Fibroblast of skin of left biceps (primary cell): ENCODE measurements at places on chromosomes 11 and 22.

GRCh38 chr11:61922539-61922938, 5.2 kb upstream of the RAB3IL1 start:
- DNase-seq: peak; percentile 77

DNA sequence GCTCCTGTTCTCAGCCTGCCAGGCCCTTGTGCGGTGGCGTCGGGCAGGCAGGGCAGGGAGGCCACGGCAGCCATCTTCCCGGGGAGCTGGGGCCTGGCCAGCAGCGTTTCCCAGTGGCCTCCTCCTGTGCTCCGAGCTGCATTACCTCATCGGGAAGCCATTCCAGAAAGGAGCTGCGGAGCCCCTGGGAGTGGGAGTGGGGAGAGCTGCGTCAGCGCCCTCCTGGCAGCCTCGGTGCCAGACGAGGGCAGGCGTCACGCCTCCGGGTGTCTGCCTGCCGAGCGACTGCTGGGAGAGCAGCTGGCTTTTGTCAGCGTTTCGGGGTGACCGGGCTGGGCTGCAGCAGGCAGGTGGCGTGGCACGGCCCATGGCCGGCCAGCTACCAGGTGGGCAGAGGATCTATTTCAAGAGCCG, 30.9 kb upstream of the WNT7B start:
- DNase-seq: peak; percentile 82

DNA sequence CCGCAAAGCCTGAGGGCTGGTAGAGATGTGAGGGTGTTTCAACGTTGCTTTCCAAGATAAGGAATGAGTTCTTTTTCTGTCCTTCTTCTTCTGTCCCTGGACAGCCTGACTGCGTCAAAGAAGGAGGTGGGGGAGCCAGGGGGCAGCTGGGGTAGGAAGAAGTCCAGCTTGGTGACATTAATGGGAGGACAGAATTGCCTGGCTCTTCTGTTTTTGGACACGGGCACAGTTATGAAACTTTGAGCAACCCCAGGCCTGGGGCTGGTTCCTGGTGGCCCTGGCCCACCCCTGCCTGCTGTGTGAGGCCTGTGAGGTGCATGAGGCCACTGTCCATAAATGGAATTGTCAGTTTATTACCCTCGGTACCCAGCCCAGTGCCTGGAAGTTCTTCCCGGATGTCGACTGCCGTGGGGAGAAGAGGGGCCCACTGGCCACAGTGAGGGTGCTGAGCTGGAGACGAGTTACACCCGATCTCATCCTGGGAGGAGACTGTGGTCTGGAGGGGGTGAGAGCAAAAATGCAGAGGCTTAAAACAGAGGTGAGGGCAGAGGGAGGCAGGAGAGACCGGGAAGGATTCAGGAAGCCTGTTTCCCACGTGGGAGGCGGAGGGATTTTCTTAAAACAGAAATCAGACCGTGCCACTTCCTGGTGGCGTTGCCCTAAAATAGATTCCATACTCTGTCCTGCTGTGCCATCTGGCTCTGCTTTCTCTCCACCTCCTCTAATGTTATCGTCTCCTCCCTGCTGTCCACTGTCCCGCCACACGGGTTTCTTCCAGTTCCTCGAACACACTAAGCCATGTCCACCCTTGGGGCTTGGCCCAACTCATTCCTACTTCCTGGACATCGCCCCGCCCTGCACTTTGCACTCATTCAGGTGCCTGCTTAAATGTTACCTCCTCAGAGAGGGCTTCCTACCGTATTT, 59.7 kb upstream of the RASD2 start:
- no peak for DNase-seq

DNA sequence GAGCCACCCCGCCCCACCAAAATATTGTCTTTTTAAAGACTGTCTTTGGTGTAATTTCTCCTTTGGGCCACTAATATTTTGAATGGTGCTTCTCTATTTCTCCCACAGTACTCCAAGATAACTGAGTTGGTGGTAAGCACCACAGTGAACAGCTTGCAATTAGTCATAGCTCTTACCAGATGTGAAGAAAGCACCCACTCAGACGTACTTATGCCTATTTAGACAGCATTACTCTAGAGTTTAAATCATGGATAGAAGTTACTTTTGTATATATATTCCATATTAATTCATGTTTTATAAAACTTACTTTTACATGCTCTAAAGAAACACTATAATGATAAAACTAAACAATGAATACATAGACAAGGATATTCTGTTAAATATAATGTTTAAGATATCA, 12.7 kb downstream of the ANO3 start:
- no peak for DNase-seq

DNA sequence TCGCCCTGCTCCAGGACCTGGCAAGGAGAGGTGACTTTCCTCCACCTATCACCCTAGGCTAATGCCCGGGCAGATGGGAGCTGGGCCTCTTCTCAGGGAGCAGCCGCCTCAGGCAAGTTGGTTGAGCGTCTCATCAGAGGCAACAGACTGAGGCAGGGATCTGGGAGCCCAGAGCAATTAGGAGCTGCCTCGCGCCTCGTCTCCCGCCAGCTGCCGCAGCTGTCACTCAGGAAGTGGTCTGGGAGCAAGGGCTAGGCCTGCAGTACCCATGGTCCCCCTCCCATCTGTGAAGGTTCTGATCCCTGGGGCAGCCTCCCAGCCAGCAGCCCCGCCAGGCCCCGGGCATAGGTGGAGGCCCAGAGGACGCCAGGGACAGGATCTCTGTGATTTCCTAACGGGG, 4.6 kb upstream of the CABP7 start:
- no peak for DNase-seq

DNA sequence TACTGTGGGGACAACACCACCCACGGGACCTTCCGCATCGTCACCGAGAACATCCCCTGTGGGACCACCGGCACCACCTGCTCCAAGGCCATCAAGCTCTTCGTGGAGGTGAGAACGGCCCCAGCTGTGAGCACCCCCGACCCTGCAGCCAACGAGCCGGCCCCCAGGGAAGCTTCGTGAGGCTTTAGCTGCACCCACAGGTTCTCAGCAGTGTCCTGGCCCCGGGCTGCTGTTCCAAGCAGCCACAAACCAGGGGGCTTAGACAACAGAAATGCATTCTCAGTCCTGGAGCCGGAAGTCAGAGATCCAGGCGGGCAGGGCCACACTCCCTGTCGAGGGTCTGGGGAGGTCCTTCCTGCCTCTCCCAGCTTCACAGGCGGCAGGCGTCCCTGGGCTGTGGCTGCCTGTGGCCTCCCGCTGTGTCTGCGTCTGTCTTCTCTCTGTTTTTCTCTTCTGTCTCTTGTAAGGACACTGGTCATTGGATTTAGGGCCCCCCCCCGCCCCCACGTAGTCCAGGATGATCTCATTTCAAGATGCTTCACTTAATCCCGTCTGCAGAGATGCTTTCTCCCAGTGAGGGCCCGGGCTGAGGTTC, 12.5 kb downstream of the MUC5B start:
- DNase-seq: no peak

DNA sequence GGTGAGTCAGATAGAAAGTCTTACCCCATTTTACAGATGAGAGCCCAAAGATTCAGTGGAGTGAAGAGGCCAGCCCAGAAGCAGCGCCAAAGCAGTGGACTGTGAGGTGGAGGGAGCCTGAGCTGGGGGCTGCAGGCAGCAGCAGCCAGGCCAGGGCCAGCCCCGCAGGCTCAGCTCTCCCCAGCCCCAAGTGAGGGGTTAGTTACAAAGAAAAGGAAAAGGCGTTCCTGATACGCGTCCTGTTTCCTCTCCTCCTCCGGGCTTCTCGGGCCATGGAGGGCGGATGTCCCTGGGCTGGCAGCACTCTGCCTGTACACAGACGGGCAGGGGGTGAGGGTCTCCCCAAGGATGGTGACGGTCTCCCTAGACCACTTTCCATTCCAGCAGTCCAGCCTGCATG, 44.9 kb downstream of the ARRB1 start:
- DNase-seq: no peak

DNA sequence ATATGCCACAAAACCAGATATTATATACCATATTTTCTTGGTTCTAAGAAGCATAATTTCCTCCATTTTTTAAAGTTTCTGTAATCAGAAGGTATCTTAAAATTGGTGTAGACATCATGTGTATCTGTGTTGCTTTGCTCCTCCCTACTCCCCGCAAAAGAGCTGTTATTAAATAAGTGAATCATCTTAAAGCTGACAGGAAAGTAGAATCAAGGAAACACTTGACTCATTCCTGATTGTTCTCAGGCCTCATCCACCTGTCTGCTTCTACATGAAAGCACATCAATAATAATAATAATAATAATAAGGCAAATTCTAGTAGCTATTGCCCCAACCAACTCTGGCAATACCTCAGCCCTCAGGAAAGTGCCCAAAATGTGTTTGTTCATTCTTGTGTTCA, 26.2 kb upstream of the GUCY1A2 start:
- DNase-seq: no peak

- no peak for DNase-seq
Observed at GRCh38 chr11:71977743-71978418, 20.8 kb upstream of the IL18BP start.

- peak; percentile 33 for DNase-seq
Observed at GRCh38 chr11:63866211-63866610, 27.3 kb downstream of the MARK2 start.

GRCh38 chr11:117993988-117994745, 8.0 kb downstream of the IL10RA start:
- DNase-seq: no peak

GRCh38 chr11:100647861-100648260, 39.2 kb upstream of the ARHGAP42 start:
- DNase-seq: no peak

GRCh38 chr11:75508051-75508561, 17.6 kb downstream of the GDPD5 start:
- no peak for DNase-seq

DNA sequence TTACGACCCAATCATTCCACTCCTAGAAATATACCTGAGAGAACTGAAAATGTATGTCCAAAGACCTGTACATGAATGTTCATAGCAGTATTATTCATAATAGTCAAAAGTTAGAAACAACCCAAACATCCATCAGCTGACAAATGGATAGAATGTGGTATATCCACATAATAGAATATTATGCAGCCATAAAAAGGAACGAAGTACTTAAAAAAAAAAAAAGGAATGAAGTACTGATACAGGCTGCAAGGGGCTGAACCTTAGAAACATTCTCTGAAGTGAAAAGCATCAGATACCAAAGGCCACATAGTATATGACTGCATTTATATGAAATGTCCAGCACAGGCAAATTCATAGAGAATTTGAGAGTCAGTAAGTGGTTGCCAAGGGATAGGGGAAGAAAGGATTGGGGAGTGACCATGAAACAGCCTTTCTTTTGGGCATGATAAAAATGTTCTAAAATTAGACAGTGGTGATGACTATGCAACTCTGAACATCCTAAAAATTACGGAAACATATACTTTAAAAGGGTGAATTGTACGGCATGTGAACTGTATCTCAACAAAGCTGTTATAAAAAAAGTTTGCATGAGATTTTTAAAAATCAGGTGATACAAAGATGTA, 1.8 kb downstream of the TPST2 start:
- DNase-seq: no peak

DNA sequence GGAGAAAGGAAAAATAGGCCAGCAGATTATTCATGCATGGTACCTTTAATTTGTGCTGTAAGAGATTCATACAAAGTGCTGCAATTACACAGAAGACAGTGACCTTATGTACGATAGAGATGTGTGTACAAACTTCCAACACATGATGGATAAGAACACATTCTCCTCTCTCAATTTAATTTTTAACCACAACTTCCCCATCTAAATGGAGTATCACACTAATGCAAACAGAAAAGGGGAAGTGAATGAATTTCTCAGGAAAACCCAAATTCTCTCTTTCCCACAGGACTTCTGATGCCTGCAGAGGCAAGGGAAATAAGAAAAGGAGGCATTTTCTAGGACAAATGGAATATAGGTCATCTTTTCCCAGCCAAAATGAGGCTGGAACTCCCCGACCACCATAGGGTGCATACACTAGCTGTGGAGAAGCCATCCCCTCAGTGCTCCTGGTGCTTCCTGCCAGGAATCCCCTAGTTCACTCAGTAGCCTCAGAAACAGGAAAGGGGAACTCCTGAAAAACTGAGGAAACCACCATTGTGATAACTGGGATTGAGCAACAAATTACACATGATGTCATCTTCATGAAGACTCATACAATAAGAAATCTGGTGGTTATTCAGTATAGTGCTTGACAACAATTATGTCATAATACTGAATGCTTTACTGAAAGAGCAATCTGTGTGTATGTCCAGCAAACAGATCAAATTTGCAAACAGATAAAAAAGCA, 22.4 kb downstream of the MMP10 start:
- DNase-seq: no peak

GRCh38 chr22:38201371-38201710, 453 bp upstream of the MAFF start:
- no peak for DNase-seq

GRCh38 chr22:48071828-48072227, 1309.4 kb downstream of the TBC1D22A start:
- no peak for DNase-seq

GRCh38 chr11:123235656-123236261, 40.7 kb upstream of the CLMP start:
- DNase-seq: peak; percentile 48

- no peak for DNase-seq
Observed at GRCh38 chr22:35834061-35834460, 116.4 kb downstream of the APOL5 start.

DNA sequence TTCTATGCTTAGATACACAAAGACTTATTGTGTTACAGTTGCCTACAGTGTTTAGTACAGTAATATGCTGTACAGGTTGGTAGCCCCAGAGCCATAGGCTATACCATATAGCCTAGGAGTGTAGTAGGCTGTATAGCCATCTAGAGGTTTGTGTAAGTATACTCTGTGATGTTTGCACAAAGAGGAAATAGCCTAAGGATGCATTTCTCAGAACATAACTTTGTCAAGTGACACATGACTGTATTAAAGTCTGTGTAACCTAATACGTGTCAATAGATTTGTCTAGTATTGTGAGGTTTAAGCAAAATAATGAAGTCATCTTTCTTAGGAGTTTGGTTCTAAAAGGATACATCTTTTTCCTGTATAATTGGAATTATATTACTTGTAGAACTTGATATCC, 5.5 kb downstream of the ZC3H12C start:
- no peak for DNase-seq

GRCh38 chr11:7498193-7498592, 12.9 kb downstream of the OLFML1 start:
- DNase-seq: no peak

GRCh38 chr11:1224111-1224490, 1.2 kb downstream of the MUC5B start:
- no peak for DNase-seq

GRCh38 chr11:124745835-124746620, 6.0 kb downstream of the VSIG2 start:
- no peak for DNase-seq

- DNase-seq: no peak
Observed at GRCh38 chr11:61333550-61334433, 764 bp downstream of the TKFC start.
